ENCODE measurements at places on chromosomes 6 and 20. TPM values are rescaled to one million over a fixed set of nuclear protein-coding genes. Genes with fewer than 3 reads are reported as not detected.

The EYA4 gene
- 5.2 TPM for total RNA-seq

The AFG1L gene
- 8.6 TPM for total RNA-seq

DNA sequence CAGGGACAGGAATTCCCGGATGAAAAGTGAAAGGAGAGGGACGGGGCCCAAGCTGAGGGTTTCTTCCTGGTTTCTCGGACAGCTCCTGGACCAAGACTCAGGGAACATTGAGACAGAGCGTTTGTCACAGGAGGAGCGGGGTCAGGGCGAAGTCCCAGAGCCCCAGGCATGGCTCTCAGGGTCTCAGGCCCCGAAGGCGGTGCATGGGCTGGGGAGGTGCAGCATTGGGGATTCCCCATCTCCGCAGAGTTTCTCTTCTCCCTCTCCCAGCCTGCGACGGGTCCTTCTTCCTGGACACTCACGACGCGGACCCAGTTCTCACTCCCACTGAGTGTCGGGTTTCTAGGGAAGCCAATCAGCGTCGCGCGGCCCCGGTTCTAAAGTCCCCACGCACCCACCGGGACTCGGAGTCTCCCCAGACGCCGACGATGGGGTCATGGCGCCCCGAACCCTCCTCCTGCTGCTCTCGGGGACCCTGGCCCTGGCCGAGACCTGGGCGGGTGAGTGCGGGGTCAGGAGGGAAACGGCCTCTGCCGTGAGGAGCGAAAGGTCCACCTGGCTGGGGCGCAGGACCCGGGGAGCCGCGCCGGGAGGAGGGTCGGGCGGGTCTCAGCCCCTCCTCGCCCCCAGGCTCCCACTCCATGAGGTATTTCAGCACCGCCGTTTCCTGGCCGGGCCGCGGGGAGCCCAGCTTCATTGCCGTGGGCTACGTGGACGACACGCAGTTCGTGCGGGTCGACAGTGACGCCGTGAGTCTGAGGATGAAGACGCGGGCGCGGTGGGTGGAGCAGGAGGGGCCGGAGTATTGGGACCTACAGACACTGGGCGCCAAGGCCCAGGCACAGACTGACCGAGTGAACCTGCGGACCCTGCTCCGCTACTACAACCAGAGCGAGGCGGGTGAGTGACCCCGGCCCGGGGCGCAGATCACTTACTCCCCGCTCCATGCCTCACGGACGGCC lies 54.6 kb upstream of the POLR1H start:
- DNase-seq, result peak; percentile 43

The RING1 gene
- total RNA-seq, result 20.3 TPM

GRCh38 chr6:28657381-28657768 lies 131.7 kb downstream of the GPX5 start:
- DNase-seq, result no peak

GRCh38 chr6:44538131-44538806 lies 150.8 kb downstream of the CDC5L start:
- no peak for DNase-seq

DNA sequence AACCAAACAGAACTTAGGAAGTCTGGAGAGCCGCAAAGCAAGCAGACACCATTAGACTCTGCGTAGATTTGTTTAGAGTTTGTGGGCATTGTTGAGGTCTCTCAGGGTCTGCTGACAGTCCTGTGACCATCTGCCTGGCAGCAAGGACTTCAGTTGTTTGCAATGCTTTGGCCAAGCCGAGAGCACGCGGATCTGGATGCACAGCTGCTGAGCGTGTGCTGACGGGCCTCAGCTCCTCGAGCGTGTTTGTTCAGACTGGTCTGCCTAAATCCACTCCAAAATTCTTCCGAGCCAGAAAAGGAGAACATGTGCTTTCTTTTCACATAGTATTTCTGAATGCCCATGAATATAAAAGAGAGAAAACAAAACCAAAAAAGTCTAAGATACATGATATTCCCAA lies 159.0 kb downstream of the ZNF217 start:
- DNase-seq, result peak; percentile 49

- no peak for DNase-seq
Measured at GRCh38 chr6:150296890-150297289, 71.9 kb upstream of the IYD start.

GRCh38 chr6:37540390-37540789 lies 40.7 kb upstream of the CCDC167 start:
- no peak for DNase-seq

The DEFB124 gene
- not detected for total RNA-seq

GRCh38 chr6:7684843-7685242 lies 41.1 kb upstream of the BMP6 start:
- no peak for DNase-seq

- peak; percentile 6 for DNase-seq
Measured at GRCh38 chr6:12331474-12331873, 41.3 kb downstream of the EDN1 start.

DNA sequence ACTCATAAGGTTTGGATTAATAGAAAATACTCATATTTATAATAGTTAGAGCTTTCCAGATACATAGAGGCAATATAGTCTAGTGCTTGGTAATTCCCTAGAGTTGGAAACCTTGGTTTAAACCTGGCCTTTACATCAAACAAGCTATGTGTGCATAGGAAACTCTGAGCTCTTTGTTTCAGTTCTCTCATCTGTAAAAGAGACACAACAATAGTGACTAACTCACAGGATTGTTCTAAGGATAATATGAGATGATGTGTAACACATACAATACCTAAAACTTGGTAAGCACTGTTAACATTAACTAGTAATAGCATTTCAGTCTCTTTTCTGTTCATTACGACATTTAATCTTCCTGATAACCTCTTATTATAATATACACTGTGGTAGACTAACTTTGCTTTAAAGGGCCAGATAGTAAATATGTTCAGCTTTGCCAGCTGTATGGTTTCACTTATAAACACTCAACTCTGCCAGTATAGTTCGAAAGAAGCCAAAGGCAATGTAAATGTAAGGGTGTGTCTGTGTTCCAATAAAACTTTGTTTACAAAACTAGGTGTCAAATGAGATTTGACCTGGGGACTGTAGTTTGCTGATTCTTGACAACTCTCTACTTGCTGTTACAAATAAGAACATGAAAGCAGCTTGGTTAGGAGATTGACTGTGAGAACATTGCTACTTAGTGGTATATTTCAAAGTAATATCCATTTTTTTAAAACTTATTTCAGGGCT lies 370.6 kb upstream of the FLRT3 start:
- no peak for DNase-seq

The GNRH2 gene
- not detected for total RNA-seq

The ZKSCAN8 gene
- 44.2 TPM for total RNA-seq

The HNF4A gene
- not detected for total RNA-seq

DNA sequence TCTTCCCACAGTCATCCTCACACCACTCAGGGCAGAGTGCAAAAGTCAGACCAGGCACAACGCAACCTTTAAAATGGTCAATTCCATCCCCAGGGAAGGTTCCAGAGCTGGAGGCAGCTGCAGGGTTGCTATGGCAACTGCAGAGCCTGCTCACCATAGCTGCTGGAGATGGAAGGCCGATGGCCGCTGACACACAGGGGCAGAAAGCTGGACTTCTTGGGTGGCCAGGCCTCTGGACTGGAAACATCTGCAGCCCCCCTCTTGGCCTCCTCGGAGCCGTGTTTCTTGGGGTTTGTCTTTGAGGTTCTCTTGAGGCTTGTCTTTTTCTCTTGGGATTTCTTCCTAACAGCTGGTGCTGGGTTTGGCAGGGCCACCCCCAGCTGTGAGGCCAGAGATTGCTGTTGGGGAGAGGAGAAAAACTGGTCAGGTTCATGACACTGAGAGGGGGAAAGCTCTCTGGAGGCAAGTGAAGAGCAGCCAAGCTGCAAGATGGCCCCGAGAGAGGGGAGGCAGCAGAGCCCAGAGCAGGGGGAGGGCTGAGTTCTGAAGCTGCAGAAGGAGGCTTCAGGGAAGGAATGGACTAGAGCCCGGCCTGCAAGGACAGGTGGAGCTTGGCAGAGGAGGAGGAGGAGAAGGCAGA lies 10.2 kb downstream of the BNIP5 start:
- DNase-seq, result no peak

The MDFI gene
- total RNA-seq, result 2.9 TPM

- DNase-seq, result no peak
Measured at GRCh38 chr20:9302091-9302462, 212.3 kb upstream of the LAMP5 start.

- DNase-seq, result no peak
Measured at GRCh38 chr6:46293641-46294316, 123.0 kb upstream of the ENPP5 start.

GRCh38 chr6:133242637-133243585 lies 1.8 kb downstream of the EYA4 start:
- peak; percentile 12 for DNase-seq

The C6orf52 gene
- not detected for total RNA-seq

- DNase-seq, result no peak
Measured at GRCh38 chr6:150491811-150492172, 107.9 kb upstream of the PLEKHG1 start.

- DNase-seq, result no peak
Measured at GRCh38 chr6:169140986-169141495, 112.6 kb downstream of the THBS2 start.

DNA sequence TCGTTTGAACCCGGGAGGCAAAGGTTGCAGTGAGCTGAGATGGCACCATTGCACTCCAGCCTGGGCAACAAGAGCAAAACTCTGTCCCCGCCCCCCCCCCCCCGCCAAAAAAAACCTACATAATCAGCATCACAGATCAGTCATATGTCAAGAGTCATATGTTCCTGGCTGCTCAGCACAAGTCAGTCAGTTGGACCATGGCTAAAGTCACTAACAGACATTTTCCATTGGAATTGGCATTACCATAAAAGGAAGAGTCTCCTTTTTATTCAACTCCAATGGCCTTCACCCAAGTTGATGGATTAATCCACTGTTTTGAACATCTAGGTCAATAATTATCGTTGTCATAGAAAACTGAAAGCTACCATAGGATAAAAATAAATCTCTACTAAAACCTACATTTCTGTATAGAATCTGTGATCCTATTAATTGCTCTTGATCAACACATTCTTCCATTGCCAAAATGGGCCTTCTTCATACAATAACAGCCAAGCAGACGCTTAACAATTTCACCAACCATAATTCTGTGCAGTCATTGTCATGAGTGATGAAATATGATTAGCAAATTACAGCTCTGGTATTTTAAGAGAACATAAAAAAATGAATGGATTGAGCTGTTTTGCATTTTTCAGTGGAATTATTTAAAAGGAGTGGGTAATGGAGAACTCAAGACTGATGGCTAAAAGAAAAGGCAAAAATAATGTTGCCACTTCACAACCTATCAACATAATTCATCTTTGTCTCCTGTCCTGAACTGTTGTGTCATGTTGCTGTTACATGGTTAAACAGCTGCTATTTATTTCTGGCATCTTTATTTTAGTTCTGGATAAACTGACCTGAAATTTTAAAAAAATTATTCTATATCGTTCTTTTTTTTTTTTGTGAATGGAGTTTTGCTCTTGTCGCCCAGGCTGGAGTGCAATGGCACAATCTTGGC lies 555.5 kb upstream of the JARID2 start:
- no peak for DNase-seq

- no peak for DNase-seq
Measured at GRCh38 chr20:53142225-53143127, 170.3 kb downstream of the TSHZ2 start.

The ZDHHC14 gene
- total RNA-seq, result 9.9 TPM

DNA sequence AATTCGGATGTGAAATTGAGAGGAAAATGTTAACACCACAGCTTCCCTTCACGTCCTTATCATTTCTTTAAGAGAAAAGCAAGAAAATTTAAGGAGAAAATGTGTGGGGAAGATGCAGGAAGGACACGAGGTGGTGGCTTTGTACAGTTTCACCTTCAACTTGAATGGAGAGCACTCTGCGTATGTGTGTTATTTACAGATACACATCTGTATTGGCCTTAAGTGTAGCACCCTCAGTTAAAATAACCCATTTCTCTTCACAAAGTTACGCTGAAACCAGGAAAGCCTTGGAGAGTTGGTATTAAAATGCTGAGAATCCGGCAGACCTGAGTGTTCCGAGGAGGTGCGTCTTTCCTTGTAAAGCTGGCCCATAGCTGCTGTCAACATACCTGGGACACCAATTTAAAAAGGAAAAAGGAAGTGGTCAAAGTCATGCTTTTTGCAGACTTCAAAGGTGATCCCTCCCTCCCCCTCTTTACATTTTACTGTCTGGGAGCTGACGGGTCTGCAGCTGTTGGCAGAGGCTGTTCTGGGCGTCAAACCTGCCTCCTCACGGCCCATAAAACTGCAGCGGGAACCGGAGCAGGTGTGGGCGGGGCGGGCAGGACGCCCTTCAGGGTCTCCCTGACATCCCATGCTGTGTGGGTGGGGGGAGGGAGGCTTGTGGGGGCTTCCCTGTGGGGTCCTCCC lies 61.3 kb upstream of the TBXT start:
- no peak for DNase-seq

GRCh38 chr6:167428664-167429333 lies 103.9 kb downstream of the TTLL2 start:
- no peak for DNase-seq

- no peak for DNase-seq
Measured at GRCh38 chr6:131269565-131270391, 134.5 kb downstream of the AKAP7 start.

DNA sequence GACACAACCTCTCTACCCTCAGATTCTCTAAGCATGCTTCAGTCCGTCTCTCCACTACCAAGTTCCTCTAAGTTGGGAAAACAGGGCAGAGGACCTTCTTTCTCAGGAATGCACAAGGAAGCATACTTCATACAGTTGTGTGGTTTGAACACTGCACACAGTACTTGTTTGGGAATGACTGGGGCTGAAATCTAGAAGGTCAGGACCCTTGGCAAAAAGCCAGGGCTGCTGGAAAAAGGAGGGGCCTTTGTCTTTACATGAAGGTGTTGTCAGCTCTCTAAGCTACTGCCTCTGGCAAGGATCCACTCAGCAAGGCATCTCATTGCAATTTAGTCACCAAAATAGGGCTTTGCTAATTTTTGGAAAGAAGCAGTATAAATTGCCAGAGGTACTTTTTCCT lies 20.7 kb upstream of the HEY2 start:
- DNase-seq, result no peak

The PACRG gene
- total RNA-seq, result 7.7 TPM

GRCh38 chr20:32972181-32973076 lies 31.8 kb downstream of the SUN5 start:
- DNase-seq, result no peak

DNA sequence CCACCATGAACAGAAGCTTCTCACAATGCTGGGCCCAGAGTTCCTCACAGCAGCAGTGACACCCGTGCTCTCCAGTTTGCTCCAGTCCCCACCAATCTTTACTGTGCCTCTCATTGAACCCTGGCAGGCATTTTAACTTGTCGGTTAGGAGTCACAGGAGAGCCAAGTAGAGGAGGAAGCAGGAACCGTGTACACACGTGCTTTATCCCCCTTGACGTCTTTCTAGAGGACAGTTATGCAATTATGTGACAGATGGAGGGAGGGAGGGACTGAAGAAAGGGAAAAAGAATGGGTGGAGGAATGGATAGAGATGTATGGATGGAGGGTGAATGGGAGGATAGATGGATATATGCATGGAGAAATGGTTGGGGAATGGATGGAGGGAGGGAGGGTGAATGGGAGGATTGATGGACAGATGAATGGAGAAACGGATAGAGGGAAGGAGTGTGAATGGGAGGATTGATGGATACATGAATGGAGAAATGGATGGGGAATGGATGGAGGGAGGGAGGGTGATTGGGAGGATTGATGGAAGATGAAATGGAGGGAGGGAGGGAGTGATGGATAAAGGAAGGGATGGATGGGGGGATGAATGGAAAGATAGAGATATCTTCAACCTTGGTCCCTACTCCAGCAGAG lies 26.0 kb downstream of the RBM38 start:
- DNase-seq, result no peak

The TCP11 gene
- not detected for total RNA-seq

Measured in thyroid gland (tissue), 4 donors.